ENCODE measurements at places on chromosomes 16 and 17. TPM values are rescaled to one million over a fixed set of nuclear protein-coding genes. Genes with fewer than 3 reads are reported as not detected.

Gene ARHGDIG
- 14.9 TPM for total RNA-seq

Gene SLC52A1
- total RNA-seq = not detected

Gene CHCT1
- not detected for total RNA-seq

Gene HID1
- 11.2 TPM for total RNA-seq

Gene CEMP1
- total RNA-seq = not detected

Gene NECAB2
- 0.84 TPM for total RNA-seq

Gene HCRT
- not detected for total RNA-seq

Gene COX11
- total RNA-seq = 67.6 TPM

Gene PIK3R5
- 2.5 TPM for total RNA-seq

Gene KRT40
- not detected for total RNA-seq

Gene PTX4
- total RNA-seq = not detected

Gene CX3CL1
- 11.7 TPM for total RNA-seq

Gene HAP1
- not detected for total RNA-seq

Gene TEKT1
- not detected for total RNA-seq

Gene KRT9
- not detected for total RNA-seq

Gene KRT31
- not detected for total RNA-seq
